ENCODE measurements at places on chromosomes 16 and 17.

DNA sequence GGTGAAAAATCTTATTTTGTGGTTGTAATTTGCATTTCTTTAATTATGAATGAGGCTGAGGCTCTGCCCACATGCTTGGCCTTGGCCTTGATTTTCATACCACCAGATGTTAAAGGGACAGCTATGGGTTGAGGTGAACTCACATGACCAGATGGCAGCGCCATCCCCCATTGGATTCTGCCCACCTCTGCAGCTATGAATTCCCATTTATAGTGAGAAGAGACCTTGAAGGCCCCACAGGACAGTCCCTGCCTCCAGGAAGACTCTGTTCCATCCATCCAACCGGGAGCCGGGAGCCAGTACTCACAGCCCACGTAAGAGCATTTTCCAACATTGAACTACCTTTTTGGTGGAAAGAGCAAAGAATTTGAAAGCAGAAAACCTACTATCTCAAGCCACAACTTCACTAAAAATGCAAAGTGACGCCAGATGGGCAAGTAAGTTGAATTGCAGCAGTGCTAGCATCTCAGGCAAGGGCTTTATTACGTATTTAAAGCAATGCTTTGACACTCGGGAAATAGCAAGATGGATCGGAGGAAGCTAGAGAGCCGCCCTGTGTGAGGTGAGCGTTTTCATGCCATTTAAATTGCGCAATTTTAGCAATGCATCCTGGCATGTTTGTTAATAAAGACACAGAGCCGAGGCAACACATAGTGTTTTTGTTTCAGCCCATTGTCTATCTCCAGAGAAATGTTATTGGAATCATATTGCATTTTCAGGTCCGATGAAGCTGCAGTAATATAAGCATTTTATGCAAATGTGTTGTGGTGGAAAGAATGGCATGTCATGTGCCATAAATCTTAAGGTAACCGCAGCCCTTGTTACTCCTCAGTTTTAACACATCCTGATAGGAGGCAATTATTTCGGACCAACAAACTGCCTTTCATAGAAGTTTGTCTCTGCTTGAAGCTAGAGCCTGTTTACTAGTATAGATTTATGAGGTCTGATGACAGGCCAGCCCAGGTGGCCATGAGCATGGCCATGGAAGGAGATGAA is 273.4 kb upstream of the TNRC6C start:
- DNase-seq = no peak

DNA sequence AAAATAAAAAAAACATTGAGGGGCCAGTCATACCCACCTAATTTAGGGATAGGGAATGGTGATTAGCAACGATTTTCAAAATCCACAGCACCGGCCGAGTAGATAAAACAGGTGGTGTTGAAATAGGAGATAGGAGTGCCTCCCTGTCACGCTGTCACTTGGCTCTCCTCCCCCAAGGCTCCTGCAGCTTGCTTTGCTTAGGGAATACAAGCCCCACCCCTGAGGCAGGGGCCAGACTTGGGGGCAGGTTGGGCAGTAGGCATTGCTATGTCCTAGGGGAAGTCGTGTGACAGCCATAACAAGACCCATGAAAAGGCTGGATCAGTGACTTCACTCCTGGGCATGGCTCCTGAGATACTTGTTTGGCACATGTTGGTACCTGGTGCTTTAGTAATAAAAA is 25.8 kb downstream of the POLR2A start:
- DNase-seq = no peak

- no peak for DNase-seq
Measured at GRCh38 chr16:86531641-86532525, 21.6 kb downstream of the FOXF1 start.

GRCh38 chr17:63700528-63701455 is 867 bp upstream of the LIMD2 start:
- no peak for DNase-seq

DNA sequence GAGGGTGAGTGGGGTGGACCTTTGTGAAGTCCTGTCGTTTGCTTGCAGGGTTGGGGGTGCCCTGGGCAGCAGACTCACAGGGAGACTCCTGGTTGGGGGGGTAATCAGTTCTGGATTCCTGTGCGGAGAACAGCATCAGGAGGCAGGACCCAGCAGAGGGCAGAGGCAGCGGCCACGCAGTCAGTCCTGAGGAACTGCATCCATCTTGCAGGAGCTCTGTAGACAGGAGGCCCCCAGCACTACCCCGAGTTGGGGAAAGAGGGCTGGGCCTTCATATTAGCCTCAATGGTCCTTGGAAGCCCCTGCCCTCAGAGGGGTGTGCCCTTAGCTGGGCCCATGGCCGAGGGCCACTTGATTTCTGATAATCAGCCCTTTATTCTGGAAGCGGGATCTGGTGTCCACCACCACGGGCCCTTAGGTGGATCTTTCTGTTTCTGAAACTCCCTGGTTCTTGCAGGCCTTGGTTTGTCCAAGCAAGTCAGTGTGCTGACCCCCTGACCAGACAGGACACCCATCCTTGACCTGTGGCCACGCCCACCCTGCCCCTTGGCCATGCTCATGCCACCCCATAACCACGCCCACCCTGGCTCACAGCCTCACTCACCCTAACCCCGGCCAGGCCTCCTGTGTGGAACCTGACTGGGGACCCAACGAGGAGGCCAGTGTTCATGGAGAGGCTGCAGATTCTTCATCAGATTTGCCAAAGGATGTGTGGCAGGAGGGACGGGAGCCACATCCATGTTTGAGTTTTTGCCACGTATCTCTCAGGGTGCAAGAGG is 73.5 kb upstream of the CBX4 start:
- DNase-seq = no peak

GRCh38 chr16:75089486-75090202 is 26.9 kb downstream of the LDHD start:
- DNase-seq = no peak

GRCh38 chr16:89711601-89712273 is 9.0 kb downstream of the VPS9D1 start:
- DNase-seq = peak; percentile 92

DNA sequence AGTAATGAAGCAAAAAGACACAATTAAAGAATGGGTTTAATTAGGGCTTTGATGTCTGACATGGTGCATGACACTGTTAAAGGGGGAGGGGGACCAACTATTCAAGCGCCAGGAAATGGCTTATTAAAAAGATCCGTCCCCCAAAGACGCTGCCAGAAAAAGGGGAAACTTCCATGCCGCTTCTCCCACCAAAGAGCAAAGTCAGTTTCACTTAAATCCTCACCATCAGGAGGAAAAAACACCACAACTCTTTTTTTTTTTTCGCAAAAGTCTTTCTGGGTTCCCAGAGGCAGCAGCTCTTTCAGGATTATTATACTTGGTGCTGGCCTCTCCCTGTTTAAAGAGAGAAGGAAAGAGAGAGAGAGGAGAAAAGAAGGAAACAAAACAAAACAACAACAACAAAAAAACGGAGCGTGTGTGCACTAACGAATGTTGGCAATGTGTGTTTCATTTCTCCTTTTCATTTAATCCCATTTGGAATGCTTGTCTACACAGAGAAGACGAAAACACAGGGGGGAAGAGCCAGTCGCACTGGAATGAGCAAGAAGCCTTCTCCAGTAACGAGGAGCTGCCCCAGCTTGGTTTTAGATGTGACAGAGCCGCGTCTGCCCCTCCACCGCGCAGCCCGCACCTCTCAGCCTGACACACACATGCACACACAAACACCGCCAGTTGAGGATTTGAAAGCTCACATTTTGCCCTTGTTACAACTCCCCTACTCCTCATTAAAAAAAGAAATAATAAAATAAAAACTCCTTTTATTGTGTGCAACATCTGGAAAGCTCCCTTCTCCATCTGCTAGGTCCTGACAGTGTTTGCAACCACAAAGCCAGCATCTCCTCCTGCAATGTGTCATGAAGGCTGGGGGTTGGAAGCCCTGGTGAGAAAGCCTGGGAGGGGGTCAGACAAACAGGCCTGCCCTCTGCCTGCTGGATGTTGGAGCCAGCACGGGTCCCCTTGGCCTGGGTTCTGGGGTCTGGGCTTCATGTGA is 32.7 kb upstream of the AXIN2 start:
- no peak for DNase-seq

- no peak for DNase-seq
Measured at GRCh38 chr16:56986361-56986760, 3.0 kb upstream of the NLRC5 start.

GRCh38 chr16:82034981-82035612 is at the start of gene HSD17B2:
Gene HSD17B2 (plus strand): TSS chr16:82035253. CDS start chr16:82035425, 172 bp downstream.
- no peak for DNase-seq

DNA sequence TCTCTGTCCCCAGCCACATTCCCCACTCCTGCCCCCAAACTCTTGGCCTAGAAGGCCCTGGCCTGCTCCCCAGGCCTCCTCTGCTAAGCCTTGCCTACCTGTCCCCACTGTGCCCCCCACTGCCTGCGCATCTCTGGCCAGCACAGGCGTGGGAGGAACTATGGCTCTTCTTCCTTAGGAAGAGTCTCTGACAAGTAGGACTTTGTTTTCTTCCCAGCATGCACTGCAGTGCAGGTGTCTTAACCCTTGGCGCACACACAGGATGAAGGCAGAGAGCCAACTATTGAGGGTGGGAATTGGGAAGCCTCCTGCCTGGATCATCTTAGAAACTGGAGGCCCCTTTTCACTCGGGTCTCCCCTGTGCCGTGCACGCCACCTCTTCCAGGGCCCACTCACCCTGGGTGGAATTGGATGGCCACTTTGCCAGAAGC is 3.6 kb downstream of the AMDHD2 start:
- no peak for DNase-seq

GRCh38 chr17:79317916-79318315 is 243.3 kb downstream of the ENGASE start:
- DNase-seq = no peak

- no peak for DNase-seq
Measured at GRCh38 chr16:12804395-12804794, 708 bp upstream of the CPPED1 start.

GRCh38 chr17:40293363-40293762 is 5.7 kb downstream of the CDC6 start:
- no peak for DNase-seq

DNA sequence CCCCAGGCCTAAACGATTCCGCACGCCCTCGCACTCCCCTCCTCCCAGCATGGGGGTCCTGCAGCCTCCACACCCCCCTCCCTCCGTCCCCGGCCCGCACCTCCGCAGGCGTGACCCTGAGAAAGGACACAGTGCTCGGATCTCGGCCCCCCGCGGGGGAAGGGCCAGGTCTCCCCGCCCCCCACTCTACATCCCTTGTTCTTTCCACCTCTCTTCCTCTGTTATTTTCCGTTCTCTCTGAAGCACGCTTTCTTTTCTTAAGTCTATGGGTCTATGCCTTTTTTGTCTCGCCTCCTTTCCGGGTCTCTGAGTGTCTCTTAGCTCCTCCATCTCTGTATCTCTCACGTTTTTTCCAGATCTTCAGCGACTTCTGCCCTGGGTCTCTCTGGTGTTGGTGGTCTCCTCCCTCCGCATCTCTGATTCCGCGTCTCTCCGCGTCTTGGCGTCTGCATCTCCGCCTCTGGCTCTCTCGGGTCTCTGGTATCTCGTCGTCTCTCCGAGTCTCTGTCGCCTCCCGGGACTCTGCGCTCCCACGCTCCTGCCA is 2.1 kb upstream of the HES7 start:
- DNase-seq = no peak

- DNase-seq = no peak
Measured at GRCh38 chr17:28871056-28871579, 16.3 kb downstream of the ERAL1 start.

GRCh38 chr17:8089728-8090127 is 2.2 kb upstream of the ALOX12B start:
- DNase-seq = no peak

GRCh38 chr16:12739738-12740137 is 63.9 kb downstream of the CPPED1 start:
- DNase-seq = no peak

GRCh38 chr16:11639925-11640899 is 28.0 kb upstream of the SNN start:
- DNase-seq = peak; percentile 31

GRCh38 chr17:82465023-82465603 is 6.6 kb downstream of the NARF start:
- no peak for DNase-seq

GRCh38 chr17:59627770-59628171 is 8.1 kb downstream of the CLTC start:
- no peak for DNase-seq

DNA sequence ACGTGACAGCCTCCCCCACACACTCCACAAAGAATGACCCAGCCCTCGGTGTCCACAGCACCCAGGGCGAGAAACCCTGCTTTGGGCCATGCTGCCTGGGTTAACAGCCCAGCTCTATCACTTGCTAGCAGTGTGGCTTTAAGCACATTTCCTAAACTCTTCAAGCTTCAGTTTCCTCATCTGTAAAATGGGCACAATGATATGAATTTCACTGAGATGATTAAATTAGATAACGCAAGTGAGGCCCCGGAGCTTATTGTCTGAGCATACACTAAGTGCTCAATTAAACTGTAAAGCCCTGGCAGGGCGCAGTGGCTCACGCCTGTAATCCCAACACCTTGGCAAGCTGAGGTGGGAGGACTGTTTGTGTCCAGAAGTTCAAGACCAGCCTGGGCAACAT is 79.4 kb downstream of the LITAF start:
- DNase-seq = no peak

- no peak for DNase-seq
Measured at GRCh38 chr17:5446786-5447185, 7.8 kb upstream of the C1QBP start.

GRCh38 chr17:63645775-63646487 is 23.7 kb downstream of the MAP3K3 start:
- no peak for DNase-seq

DNA sequence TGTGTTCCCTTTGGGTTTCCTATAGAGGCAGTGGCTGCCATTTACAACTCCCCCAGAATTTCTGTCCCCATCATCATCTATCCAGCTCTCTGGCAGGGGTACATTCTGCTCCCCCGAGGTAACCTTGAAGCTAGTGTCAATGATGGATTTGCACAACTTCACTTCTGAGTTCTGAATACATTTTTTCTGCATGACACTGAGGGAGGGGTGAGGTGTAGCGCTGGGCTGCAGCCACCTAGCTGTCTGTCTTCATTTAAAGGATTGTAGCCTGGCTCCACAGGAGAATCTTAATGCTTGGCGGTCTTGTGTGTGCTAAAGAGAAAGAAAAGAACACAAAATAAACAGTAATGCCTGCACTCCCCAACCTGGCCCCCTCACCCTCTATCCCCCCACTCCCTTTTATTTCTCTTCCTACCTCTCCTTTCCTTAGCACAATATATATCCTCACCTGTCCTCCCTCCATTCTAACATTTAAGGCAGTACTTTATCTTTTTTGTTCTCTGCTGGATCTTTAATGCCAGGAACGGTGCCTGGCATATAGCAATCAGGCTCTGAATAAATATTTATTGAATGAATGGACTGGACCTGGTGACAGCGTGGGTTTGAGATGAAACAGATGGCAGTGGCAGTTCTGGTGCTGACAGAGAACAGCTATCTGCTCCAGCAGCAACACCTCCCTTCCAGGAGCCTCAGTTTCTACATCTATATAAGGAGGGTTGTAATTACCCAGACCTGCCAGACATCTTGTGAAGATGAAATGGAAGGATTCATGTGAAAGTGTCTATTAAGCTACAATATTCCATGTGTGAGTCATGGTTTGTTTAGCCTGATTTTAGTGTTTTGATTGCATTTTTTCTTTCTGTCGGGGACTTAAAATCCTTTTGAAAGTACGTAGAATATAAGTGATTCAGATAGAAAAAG is 163.5 kb upstream of the CDH11 start:
- no peak for DNase-seq

GRCh38 chr17:75917141-75917916 is 12.6 kb upstream of the MRPL38 start:
- no peak for DNase-seq

GRCh38 chr17:4318186-4318585 is 48.3 kb downstream of the UBE2G1 start:
- no peak for DNase-seq
